ENCODE measurements at places on chromosomes 12 and 14.

- no peak for DNase-seq
Measured at GRCh38 chr14:103343905-103344797, 10.1 kb downstream of the EIF5 start.

- peak; percentile 87 for DNase-seq
Measured at GRCh38 chr14:80213602-80214001, 2.3 kb upstream of the DIO2 start.

DNA sequence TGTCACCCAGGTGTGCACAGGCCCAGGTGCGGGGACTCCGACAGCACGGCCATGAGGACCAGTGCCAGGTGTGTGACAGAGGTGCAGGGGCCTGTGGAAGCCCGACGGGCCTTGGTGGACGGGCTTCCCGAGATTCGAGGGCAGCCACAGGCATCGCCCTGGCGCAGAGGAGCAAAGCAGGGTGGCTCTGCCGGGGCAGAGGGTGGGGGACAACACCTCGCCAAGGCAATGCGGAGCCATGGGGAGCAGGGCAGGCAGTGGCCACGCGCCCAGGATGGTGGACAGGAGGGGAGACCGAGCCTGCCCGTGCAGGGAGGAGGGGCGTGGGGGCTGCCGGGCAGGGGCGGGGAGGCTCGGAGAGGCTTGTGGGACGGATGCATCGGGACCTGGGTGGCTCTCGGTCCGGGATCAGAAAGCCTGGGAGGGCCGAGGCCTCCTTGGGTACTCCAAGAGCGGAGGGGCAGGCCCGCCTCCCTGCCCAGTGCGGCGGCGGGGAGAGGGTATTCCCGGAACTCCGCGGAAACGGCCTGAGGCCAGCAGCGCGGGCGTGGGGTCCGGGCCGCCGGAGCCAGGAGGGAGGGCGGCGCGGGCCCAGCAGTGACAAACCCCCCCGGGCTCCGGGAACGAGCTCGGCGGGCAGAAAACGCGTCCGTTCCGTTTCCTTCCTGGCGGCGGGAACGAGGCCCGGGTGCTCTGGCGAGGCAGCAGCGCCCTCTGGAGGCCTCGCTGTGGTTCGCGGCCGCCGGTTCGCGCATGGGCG is 1.6 kb downstream of the TMEM121 start:
- peak; percentile 62 for DNase-seq

- no peak for DNase-seq
Measured at GRCh38 chr12:91144053-91144452, 32.8 kb upstream of the LUM start.

DNA sequence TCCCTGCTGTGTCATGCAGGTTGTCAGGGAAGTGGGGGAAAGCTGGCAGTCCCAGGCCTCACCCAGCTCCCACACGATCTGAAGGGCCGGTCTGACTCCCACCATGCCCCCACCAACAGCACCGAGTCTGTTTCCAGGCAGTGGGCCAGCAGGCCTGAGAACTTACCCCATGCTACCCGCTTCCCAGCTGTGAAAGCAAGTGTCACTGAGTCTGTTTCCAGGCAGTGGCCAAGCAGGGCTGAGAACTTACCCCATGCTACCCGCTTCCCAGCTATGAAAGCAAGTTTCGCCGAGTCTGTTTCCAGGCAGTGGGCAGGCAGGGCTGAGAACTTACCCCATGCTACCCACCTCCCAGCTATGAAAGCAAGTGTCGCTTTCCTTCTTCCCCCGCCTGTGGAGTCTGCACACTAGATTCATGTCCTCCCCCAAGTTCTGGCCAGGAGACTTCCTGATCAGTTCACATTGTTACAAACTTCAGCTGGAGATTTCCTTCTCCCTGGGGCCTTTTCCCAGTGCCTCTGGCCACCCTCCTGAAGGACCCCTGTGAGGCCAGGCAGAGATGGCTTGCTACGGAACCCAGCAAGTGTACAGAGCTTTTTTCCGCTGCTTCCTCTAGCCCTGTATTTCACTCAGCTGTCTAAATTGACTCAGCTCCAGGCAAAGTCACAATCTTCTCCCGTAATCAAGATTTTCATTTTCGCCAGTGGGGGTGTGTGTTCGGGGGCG is 435.4 kb downstream of the TMTC2 start:
- DNase-seq = no peak

GRCh38 chr12:132197581-132198354 is 53.5 kb downstream of the NOC4L start:
- no peak for DNase-seq

DNA sequence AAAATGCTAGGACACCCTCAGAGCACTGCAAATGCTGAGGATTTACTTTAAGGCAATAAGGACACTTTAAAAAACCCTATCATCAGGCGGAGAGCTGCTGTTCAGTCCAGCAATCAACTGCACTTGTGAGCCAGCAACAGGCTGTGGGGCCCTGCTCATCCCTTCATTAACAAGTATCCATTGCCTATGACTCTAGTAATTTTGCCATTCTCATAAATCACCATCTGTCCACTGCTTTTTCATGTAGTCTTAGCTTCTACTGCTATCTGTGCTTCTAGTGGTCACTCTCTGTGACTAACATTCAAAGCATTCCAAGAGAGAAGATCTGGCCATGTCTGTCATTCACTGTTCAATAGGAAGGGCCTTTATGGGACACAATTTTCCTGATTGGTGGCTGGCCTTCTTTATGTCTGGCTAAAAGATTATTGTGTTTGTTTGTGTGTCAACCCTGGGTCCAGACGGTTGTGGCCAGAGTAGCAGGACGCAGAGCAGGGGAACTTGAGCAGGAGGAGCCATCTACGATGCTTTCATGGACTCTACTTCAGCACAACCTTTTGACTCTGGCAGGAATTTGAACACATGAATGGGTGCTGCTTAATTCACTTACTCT is 3.6 kb upstream of the KRAS start:
- no peak for DNase-seq

DNA sequence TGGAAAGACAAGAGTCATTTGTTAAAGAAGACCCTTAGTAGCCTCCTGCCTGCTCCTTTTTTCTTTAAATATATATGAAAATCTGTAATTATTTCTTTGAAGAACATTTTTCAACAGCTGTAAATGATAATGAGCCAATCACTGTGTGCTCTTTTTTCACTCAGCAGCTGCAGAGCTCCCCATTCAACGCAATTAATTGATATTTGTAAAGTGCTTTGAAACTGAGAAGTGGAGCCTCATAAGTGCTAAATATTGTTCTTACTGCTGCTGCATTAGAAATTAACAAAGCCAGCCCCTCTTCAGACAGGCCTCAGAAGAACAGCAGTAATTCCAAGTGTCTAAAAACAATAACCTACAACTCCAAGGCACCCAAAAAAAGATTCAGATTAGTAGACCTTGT is 224.3 kb downstream of the GXYLT1 start:
- DNase-seq = no peak

DNA sequence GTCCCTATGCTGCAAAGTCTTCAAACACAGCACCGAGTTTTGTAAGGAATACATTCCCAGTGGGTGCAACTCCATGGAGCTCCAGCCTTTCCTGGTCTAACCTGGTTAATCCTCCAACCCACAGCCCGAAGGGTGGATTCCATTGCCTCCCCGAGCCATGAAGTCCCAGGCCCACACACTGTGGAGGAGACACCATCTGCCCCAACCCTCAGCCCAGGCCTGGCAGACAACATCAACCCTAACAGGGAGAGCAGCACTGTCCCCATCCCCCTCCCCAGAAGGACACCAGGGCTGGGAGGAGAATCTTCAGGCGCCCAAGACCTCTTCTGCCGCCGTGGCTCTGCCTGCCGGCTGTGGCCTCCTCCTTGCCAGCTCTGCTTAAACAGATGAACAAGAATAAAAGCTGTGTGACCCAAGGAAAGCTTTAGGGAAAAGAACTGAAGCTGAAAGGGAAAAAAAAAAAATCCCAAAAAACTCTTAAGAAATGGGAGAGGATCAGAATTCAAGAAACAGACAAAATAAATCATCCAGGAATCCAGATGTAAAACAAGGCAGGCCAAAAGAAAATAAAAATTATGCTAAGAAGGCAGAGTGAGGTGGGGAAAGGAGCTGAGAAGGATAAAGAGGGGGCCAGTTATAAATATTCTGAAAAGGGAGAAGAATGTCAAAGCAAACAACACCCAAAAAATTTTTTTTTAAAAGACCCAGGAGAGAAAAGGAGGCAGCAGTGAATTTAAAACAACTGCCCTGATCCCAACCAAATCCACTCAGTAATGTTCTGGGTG is 16.0 kb upstream of the ZFP36L1 start:
- DNase-seq = no peak

- peak; percentile 81 for DNase-seq
Measured at GRCh38 chr14:103067231-103067954, 10.0 kb upstream of the CDC42BPB start.

GRCh38 chr14:89910691-89911009 is 43.9 kb downstream of the EFCAB11 start:
- DNase-seq = no peak

GRCh38 chr14:65485516-65485915 is 73.0 kb downstream of the FUT8 start:
- no peak for DNase-seq

DNA sequence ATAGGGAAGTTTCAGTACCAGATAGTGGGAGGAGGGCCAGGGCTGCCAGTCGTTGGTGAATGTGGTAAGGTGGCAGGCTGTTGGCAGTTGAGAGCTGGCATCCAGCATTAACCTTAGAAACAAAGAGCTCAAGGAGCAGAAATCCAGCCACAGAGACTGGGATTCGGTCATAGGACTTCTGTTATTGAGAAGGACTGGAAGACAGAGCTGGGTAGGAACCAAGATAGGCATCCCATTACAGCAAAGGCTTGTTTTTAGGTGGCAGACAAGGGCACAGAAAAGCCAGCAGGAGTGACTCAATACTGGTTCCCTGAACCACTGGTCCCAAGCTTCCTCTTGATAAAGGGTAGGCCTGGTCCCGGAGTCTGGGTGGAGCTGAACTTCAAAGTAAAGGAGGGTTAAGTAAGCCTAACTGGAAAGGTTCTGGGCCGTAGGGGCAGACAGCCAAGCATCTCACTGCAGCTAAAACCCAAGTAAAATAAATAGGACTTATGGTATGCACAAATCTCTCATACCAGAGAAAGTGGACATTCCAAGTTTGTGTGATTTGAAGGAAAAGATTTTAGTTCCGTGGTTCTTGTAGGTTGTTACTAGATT is 147.9 kb downstream of the ETV6 start:
- DNase-seq = peak; percentile 95

GRCh38 chr12:95997911-95998510 is 1.9 kb upstream of the HAL start:
- DNase-seq = no peak

DNA sequence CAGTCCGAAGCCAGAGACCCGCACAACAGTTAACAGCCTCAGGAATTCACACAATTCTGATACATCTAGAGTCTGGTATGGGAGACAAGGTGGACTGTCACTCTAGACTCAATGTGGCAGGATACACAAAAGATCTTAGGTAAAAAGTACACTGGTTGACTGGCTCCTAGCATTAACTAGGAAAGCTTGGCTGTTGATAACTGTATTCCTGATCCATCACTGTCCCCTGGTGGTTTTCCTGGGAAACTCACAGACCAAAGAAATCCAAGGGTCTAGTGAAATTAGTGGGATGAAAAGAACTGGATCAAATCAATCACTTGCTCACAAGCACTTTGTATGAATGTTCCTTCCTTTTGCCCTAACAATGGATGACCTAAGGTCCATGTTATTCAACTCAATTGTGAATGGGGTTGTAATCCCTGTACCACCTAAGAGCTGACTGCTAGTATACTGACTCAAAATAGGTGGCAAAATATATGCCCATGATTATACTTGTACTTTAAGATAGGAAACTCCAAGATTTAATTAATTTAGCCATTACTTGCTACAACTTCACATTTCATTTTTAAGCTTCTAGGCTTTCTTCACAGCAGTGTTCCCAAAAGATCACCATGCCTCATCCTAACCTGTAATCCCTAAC is 14.0 kb downstream of the NPC2 start:
- DNase-seq = peak; percentile 35

GRCh38 chr12:11832093-11832492 is 182.6 kb downstream of the ETV6 start:
- no peak for DNase-seq

GRCh38 chr14:75295061-75295461 is 16.4 kb downstream of the FOS start:
- DNase-seq = peak; percentile 90

- no peak for DNase-seq
Measured at GRCh38 chr14:74255281-74255680, 16.0 kb downstream of the VSX2 start.

- no peak for DNase-seq
Measured at GRCh38 chr12:67735868-67736267, 87.3 kb downstream of the DYRK2 start.

DNA sequence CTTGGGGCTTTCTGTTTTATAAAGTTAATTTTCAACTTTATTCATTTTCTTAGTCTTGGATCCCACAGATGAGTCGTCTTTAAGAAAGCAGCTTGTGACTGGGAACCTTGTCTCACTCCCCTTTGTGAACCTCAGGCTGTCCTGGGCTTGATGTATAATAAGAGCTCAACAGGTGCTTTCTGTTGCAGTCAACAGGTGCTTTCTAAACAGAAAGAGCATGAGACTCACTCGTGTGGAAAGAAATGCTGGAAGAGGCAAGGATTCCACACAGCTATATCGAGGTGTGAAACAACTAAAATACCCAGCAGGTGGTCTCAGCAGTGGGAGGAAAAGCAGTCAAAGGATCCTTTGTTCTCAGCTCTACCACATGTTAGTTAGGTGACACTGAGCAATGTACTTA is 398.9 kb downstream of the EGLN3 start:
- no peak for DNase-seq

DNA sequence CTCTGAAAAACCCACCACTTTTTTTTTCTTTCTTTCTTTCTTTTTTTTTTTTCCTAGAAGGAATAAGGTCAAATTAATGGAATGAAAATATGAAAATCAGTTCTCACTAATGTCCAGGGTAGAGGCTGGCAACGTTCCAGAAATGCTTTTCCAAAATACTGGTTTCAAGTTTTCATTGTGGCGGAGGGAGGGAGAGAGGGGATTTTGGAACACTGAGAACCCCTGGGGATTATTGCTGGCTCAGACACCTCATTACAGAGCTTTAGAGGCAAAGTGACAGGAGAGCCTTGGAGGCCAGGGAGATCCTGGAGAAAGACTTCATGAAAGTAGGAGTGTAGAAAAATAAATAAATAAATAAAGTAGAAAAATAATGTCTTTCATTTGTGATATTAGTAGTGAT is 45.4 kb downstream of the ALX1 start:
- DNase-seq = no peak

GRCh38 chr14:75445236-75445635 is 17.4 kb downstream of the JDP2 start:
- DNase-seq = no peak

DNA sequence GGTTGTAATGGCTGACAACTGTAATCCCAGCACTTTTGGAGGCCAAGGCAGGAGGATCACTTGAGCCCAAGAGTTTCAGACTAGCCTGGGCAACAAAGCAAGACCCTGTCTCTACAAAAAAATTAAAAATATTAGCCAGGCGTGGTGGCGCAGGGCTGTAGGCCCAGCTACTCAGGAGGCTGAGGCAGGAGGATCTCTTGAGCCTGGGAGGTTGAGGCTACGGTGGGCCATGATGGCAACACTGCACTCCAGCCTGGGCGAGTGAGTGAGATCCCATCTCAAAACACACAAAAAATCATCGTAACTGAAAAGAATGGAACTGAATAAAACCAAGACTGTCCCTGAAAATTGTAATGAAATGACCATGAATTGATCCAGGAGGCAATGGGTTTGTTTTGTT is 6.1 kb downstream of the CAMKK2 start:
- no peak for DNase-seq

- DNase-seq = no peak
Measured at GRCh38 chr12:94609917-94610443, 40.4 kb downstream of the TMCC3 start.
